ENCODE measurements at places on chromosomes 3 and 15. TPM values are rescaled to one million over a fixed set of nuclear protein-coding genes. Genes with fewer than 3 reads are reported as not detected.

GRCh38 chr3:159987291-159987711 lies 1.3 kb upstream of the IL12A start:
- no peaks in the 10 kb centered on the region for H3K27me3 ChIP-seq
- DNase-seq: no peak
- no peak overlapping the region for H3K27ac ChIP-seq
- H3K4me3 ChIP-seq: no peak overlapping the region
- H3K4me1 ChIP-seq: peaks cover 4% of the 10 kb centered on the region

- no peaks in the 10 kb centered on the region for H3K4me1 ChIP-seq
- H3K36me3 ChIP-seq: no peaks in the 10 kb centered on the region
- H3K27me3 ChIP-seq: no peaks in the 10 kb centered on the region
These were observed 524.1 kb upstream of the CBLB start for GRCh38 chr3:106392915-106393314.

DNA sequence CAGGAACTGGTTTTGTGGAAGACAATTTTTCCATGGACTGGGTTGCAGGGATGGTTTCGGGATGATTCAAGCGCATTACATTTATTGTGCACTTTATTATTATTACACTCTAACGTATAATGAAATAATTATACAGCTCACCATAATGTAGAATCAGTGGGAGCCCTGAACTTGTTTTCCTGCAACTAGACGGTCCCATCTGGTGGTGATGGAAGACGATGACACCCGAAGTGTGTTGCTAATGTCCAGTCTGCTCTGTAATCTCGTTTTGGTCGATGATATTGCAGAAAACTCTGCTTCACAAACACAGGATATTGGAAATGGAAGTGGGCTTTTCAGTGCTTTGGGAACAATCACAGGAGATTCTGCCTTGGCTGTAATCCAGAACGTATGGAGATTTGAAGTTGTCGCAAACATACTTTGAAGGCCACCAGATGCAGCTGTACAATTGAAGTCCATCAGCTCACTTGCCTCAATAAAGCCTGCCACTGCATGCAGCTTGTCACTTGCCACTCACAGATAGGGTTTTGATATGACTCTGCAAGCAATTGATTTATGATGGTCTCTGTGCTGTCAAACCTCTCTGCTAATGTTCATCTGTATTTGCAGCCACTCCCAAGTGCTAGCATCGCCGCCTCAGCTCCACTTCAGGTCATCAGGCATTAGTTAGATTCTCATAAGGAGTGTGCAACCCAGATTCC lies 141.7 kb downstream of the TJP1 start:
- DNase-seq: no peak
- H3K4me3 ChIP-seq: no peak overlapping the region
- H3K27me3 ChIP-seq: no peaks in the 10 kb centered on the region

DNA sequence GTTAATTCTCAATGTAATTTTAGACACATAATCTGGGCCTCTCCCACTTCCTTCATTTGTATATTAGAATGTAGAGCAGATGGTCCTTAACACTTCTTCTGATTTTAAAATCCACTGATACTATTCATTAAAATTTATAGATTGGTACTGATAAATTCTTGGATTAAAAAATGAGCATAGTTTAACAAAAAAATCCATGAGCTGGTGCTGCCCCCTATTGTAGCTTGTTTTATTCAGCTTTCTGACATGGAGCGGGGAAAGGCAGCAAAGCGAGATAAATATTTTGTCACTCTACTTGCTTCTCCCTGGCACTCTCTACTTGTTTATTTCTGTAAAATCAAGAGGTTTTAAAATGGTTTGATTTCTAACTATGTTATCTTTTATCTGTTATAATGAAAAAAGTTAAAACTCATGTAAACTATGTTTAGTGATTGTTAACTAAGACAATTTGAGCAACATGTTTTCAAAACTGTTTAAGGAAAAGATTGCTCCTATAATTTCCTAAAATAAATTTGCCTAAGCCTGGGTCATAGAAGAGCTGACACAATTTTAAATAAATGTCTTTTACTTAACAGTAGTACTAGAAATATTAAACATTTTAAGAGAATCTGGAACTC lies 26.5 kb upstream of the PLOD2 start:
- H3K27ac ChIP-seq: no peak overlapping the region
- no peaks in the 10 kb centered on the region for H3K27me3 ChIP-seq
- no peaks in the 10 kb centered on the region for H3K36me3 ChIP-seq

DNA sequence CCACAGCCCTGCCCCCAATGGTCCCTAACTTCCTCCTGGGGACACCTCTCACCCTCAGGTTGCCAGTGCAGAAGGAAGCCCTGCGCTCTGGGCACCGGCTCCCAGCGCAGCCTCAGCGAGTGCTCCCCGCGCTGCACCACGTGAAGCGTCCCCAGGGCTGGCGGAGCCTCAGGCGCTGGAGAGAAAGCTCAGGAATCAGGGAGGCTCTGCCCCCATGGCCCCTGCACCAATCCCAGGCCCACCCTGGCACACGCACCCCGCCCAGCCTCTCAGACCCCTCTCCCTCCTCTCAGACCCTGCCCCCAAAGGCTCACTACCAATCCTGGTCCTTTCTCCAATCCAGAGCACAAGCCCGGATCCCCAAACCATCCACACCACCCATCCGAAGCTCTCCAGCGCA lies 6.9 kb downstream of the COL7A1 start:
- no peaks in the 10 kb centered on the region for H3K4me1 ChIP-seq
- H3K36me3 ChIP-seq: no peaks in the 10 kb centered on the region
- H3K27ac ChIP-seq: no peak overlapping the region
- H3K27me3 ChIP-seq: no peaks in the 10 kb centered on the region

GRCh38 chr15:89021224-89021623 lies 67.0 kb upstream of the ABHD2 start:
- H3K4me1 ChIP-seq: no peaks in the 10 kb centered on the region
- no peaks in the 10 kb centered on the region for H3K36me3 ChIP-seq
- no peaks in the 10 kb centered on the region for H3K27me3 ChIP-seq
- H3K27ac ChIP-seq: no peak overlapping the region
- no peak for DNase-seq

DNA sequence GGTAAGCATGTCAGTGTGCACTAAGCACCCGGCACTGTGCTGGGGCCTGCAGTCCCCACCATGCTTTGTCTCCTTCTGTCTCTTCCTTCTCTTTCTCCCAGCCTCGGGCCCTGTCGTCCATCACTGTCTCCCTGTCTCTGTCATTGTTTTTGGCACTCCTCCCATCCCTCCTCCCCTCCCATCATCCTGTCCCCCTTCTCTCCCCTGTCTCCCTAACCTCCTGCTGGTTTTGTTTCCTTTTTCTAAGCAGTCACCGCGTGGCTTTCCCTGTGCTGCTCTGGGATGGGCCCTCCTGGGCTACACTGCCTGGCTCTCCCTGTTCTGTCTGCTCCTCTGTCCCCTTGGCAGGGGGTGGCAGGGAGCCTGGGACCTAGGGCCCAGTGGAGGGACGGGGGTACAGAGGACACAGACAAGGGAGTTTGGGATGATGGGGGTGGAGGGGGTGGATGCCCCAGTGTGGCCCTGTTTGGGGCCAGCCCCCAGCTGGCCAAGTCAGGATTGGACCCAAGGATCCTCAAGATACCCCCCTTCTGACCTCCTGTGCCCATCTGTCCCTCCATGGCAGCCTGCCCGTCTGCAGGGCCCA lies 5.7 kb downstream of the CHST13 start:
- no peak for DNase-seq
- peak overlapping the region; percentile 57 for H3K27ac ChIP-seq
- no peaks in the 10 kb centered on the region for H3K27me3 ChIP-seq
- peaks cover 4% of the 10 kb centered on the region for H3K36me3 ChIP-seq

DNA sequence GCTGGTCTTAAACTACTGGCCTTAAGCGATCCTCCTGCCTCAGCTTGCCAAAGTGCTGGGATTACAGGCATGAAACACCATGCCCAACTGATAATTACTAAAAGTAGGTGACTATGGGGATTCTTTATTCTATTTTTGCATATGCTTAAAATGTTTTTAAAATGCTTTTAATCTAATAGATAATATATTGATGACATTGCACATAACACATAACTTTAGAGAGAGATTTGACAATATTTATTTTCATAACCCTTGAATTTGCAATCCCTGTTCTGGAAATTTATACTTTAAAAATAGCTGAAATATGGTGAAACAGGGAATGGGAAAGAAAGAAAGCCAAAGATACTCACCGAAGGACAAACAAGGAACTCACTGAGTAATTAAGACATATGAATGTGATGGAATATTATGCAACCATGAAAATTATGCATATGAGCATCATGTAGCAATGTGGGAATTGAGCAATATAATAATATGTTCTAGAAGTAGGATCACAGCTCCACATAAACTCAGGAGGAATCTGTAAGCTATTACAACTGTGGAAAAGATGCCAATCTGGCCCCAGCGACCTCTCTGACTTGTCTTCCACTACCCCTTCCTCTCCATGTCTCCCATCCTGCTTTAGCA lies 2.0 kb downstream of the LRRC31 start:
- no peak overlapping the region for H3K27ac ChIP-seq
- H3K27me3 ChIP-seq: no peaks in the 10 kb centered on the region
- no peaks in the 10 kb centered on the region for H3K36me3 ChIP-seq
- peaks cover 5% of the 10 kb centered on the region for H3K4me1 ChIP-seq
- no peak for DNase-seq

DNA sequence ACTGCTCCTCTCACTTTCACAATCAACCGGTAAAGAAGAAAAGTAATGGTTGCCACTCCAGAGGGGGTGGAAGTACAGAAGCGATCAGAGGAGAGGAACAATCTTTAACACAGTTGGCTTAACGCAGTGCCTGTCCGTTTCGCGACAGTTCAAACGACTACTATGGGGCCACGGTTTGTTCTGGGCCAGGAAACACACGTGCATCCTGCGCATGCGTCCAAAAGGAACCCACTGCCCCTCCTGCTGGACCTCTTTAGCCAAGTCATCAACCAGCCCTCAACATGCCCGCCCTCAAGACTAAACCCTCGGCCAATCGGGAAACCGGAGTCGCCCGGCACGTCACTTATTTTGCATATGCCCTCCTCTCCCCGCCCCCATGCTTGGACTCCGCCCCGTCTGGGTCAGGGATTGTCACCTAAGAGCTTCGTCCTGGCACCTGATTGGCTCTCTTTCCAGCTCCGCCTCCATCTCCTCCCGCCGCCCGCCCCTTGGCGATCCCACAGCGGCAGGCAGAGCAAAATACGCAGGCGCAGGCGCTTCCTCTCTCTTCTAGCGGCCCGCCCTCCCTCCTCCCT lies 345 bp upstream of the CDV3 start:
- H3K36me3 ChIP-seq: no peaks in the 10 kb centered on the region
- peak overlapping the region; percentile 96 for H3K27ac ChIP-seq
- DNase-seq: peak; percentile 100
- peak overlapping the region; percentile 96 for H3K4me3 ChIP-seq

DNA sequence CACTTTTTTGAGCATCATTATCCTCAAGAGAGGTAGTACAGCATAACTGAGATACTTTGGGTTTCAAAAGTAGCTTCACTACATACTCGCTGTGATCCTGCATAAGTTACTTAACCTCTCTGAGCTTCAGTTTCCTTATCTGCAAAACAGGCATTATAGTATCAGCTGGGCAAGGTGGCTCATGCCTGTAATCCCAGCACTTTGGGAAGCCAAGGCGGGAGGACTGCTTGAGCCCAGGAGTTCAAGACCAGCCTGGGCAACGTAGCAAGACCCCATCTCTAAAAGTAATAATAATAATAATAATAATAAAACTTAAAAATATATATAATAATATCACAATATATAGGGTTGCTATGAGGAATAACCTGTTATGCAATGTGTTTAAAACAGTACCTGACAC lies 10.9 kb downstream of the CIAO2A start:
- H3K36me3 ChIP-seq: no peaks in the 10 kb centered on the region
- no peak overlapping the region for H3K4me3 ChIP-seq
- H3K27ac ChIP-seq: no peak overlapping the region

DNA sequence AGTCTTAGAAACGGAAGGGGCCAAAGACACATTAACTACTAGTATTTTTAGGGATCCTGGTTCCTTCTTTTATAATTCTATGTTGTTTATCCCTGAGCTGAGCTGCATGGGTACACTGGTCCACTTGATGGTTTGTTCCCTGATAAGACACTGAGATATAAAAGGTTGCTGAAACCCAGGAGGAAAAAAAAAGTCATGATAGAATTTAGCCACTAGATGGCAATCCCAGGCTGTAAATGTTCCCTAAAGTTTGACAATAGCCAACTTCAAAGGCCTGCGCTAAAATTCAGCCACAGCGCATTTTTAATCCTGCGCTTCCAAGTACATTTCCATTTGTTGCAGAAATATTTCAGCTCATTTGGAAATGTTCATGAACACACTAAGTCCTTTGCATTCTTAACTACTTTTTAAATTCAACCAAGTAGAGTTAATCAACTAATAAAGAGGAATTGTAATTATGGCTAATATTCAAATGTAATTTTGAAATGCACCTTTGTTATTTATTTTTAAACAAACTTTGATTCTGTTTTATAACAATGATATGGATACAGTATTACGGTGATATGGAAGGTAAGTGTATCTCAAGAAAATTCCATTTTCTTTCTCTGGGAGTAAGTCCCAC lies 249.3 kb upstream of the FEZF2 start:
- no peaks in the 10 kb centered on the region for H3K4me1 ChIP-seq
- H3K36me3 ChIP-seq: no peaks in the 10 kb centered on the region
- no peak overlapping the region for H3K4me3 ChIP-seq
- no peak overlapping the region for H3K27ac ChIP-seq
- no peaks in the 10 kb centered on the region for H3K27me3 ChIP-seq

GRCh38 chr15:63301088-63301487 lies 23.7 kb downstream of the APH1B start:
- H3K36me3 ChIP-seq: no peaks in the 10 kb centered on the region
- no peak overlapping the region for H3K4me3 ChIP-seq
- no peak overlapping the region for H3K27ac ChIP-seq
- H3K27me3 ChIP-seq: no peaks in the 10 kb centered on the region

DNA sequence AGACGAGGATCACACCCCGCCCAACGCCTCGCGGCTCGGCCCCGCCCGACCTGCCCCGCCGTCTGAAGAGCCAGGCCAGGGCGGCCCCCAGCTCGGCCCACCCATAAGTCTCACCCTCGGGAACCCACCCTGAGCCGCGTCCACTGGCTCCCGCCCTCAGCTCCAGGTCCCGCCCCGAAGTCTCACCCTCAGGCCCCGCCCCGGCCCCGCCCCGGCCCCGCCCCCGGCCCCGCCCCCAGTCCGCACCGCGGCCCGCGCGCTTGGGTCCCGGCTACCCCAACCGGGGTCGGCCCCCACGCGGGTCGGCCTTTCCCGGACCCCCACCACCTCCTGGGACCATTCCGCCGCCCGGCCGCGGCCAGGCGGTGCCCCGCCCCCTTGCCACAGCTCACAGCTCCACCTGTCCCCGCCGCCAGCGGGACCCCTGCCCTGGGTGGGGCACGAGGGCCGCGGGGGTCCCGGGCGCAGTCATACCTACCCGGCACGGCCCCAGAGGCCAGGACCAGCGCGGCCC lies 489 bp downstream of the CSPG5 start:
- H3K36me3 ChIP-seq: no peaks in the 10 kb centered on the region
- no peaks in the 10 kb centered on the region for H3K4me1 ChIP-seq
- peaks cover 2% of the 10 kb centered on the region for H3K27me3 ChIP-seq
- no peak overlapping the region for H3K27ac ChIP-seq

The SLC6A6 gene
- 49.6 TPM for total RNA-seq

The LRRC31 gene
- 0.70 TPM for total RNA-seq

The ARPP21 gene
- not detected for total RNA-seq

The RASGRP1 gene
- total RNA-seq: 7.3 TPM

The PP2D1 gene
- not detected for total RNA-seq

The CTXND1 gene
- 0.14 TPM for total RNA-seq

The ANKUB1 gene
- not detected for total RNA-seq

The CHSY1 gene
- 17.5 TPM for total RNA-seq

The CLRN1 gene
- not detected for total RNA-seq

The PRTG gene
- 39.1 TPM for total RNA-seq

The SCAANT1 gene
- total RNA-seq: not detected

The CKMT1B gene
- total RNA-seq: 0.93 TPM

The SLC28A2 gene
- total RNA-seq: 0.11 TPM

The NLGN1 gene
- total RNA-seq: not detected

The TLR9 gene
- not detected for total RNA-seq

The CFAP20DC gene
- total RNA-seq: 2.2 TPM

The SCN11A gene
- total RNA-seq: not detected
